ENCODE measurements at places on chromosomes 13 and 19.

GRCh38 chr13:98802559-98802958, 50.1 kb upstream of the SLC15A1 start:
- DNase-seq, result no peak

DNA sequence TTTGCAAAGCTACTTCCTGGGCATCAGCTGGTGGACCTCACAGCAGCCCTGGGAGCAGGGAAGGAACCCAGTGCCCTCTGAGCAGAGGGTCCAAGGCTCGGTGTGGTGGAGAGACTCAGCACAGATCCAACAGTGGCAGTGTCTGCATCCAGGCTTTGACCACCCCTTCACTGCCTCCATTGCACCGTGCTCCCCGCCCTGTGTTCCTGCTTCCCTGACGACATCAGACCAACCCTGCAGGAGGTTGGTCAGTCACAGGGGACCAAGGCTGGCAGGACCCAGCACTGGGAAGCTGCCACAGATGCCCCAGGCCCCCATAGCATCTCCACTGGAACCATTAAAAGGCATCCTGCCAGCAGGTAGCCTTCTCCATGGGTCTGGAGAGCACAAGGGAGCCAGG, 7.8 kb upstream of the VSTM2B start:
- DNase-seq, result no peak

- DNase-seq, result no peak
Measured at GRCh38 chr13:89568276-89568675, 1779.2 kb upstream of the MIR17HG start.

DNA sequence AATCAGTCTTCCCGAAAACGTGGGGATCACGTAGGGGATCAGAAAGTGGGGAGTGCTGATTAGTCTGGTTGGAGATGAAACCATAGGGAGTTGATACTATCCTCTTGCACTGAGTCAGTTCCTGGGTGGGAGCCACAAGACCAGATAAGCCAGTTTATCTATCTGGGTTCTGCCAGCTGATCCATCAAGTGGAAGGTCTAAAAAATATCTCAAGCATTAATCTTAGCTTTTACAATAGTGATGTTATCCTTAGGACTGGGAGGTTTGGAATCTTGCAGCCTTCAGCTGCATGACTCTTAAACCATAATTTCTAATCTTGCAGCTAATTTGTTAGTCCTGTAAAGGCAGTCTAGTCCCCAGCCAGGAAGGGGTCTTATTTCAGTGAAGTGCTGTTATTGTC, 2474.2 kb downstream of the PCDH9 start:
- no peak for DNase-seq

- no peak for DNase-seq
Measured at GRCh38 chr19:44557933-44558332, 28.5 kb upstream of the CEACAM20 start.

DNA sequence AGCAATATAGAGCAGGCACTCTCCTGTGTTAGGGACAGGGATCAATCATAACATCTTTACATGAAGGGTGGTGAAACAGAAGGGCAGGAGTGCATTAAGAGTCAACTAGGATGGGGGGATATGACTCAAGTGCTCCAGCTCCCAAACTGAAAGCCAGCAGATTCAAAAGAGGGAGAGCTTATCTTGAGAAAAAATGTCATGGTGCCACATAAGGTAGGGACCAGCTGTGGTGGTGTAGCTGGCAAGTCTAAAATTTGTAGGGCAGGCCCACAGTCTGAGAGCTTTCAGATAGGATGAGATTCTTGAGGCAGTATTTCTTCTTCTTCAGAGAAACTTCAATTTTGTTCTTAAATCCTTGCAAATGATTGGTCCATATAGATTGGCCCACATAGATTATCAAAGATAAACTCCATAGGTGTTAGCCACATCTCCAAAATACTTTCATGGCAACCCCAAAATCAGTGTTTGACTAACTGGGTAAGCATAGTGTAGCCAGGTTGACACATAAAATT, 19.1 kb downstream of the DNAJC15 start:
- no peak for DNase-seq

- no peak for DNase-seq
Measured at GRCh38 chr19:50458396-50459066, 17.8 kb upstream of the EMC10 start.

DNA sequence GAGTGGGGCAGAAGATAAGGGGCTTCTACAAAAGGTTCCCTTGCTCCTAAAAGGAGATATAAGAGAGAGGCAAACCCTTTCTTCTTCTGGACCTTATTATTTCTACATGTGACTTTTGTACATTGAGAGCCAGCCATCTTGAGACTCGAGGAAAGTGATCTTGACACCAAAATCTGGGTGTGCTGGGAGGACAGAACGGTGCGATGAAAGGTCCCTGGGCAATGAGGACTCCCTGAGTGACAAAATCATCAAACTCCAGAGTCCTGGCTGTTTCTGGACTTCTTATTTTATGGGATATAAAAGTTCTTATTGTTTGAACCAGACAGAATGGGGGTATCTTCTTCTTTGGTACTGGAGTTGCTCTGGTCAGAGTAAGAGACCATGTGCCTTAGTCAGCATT, 411.0 kb downstream of the ZNF536 start:
- no peak for DNase-seq

DNA sequence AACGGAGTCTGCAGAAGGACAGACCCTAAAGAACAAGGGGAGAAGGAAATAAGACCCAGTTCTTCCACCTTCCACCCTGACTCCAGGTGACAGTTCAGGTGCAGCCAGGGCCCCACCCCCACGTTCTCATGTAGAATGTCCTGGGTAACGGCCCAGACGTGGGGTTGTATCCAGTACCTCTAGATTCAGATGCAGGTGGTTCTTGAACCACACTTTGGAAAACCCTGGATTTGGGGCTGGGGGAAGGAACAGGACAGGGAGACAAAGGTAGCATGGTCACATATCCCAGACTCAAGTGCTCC, 2.2 kb downstream of the DMPK start:
- DNase-seq, result no peak
